ENCODE measurements at places on chromosomes 7 and 10.

DNA sequence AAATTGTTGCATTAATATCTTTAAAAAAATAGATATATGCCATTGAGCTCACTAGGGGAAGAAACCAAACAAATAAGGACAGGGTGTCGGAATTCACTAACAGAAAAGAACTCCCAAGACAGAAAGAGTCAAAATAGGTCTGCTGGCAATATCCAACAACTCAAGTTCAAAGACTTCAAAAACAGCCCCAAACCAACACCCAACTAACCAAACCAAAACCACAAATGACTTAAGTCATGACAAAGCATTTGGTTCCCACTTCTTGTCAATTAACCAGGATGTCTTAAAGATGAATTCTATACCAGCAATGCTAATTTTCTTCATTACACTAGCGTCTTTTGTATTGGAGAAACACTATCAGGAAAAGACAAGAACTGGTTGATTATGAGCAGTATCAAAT, 249.0 kb upstream of the PLXNA4 start:
- DNase-seq: no peak

- DNase-seq: no peak
These were observed 370.5 kb downstream of the MDFIC start for GRCh38 chr7:115292381-115292780.

GRCh38 chr7:99860281-99861127, 16.3 kb downstream of the OR2AE1 start:
- peak; percentile 3 for DNase-seq

GRCh38 chr10:5647507-5648240, 18.7 kb downstream of the ASB13 start:
- DNase-seq: no peak

GRCh38 chr10:75079436-75080083, 31.9 kb upstream of the SAMD8 start:
- no peak for DNase-seq

DNA sequence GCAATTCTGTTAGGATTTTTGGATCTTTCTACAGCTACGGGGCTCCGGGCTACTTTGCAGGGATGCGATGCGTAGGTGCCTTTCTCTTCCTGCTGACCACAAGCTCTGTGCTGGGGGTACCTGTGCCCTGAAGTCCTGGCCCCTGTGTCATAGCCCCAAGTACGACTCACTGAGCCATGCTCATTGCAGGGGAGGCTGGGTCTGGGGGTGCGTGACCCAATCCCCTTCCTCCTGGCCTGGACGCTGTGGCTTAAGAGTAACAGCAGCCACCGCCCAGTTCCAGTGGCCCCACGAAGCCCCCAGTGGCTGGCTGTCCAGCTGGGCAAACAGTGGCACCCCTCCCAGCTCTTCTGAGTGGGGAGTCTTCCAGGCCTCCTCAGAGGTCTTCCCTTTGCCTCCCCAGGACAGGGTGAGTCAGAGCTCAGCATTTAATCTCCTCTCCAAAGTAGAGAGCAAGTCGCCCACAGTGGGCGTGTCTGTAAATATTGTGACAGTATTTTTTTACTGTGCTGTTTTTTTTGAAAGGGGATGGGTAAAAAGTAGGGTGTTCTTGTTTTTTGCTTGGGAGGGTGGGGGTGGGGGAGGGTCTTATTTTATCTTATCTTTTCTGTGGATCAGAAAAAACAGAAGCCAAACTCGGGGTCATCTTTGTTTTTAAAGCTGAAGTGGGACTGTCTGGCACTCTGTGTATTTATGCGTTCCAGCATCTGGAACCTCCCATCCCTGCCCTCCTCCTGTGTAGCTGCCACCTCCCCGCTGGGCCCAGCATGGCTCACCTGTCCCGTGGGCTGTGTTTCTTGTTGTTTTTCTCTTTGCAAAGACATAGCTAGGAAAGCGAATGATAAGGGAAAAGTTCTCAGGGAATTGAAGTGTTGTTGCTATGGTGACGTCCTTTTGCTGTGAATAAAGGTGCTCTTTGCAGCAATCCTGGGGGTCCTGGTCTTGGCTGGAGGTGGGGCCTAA, 8.2 kb downstream of the LFNG start:
- DNase-seq: no peak
